GDM1 (cell line): ENCODE measurements at places on chromosomes 2 and 18.

DNA sequence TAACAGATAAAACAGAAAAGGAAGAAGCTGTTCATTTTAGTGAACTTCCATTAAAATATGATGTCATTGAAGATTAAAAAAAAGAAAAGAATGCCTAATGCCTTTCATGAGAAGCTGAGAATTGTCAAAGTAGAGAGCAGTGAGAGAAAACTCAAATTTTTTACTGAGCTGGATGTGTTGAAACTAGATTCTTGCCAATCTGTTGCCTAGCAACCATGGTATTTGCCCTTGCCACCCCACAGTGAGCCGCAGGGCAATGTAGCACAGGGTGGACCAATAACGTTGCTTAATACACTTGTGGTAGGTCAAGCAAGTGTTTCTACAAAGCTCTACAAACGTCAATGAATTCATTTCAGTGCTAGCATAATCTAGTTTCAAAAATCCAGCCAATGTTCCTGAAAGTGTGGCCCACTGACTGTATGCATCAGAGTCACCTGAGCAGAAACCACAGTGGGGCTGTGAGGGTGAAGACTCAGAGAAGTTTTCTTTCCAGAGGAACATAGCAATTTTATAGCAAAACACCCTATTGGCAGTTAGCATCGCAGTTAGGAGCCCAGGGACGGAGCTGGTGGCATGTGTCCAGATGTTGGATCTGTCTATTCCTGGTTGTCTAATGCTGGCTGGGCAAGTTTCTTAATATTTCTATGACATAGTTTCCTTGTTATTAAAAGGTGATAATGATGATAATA, 132.2 kb downstream of the DOCK10 start:
- DNase-seq, result no peak

GRCh38 chr2:16136461-16137035, 196.2 kb downstream of the MYCN start:
- no peak for DNase-seq

DNA sequence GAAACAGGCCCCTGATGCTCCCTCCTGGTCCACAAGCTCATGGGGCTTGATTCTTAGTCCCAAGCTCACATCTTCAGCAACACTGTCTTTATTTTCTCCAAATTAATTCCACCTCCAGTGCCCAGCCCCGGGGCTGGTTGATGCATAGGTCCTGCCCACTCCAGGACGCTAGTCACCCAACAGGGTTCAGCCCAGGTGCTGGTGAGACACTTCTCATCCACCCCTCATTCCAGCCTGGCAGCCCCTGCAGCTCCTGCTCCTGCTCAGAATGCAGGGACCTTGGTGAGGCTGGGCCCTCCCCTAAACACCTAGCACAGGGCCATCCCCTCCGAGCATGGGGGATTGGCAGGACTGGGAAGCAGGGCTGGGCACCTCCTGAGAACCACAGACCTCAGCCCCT, 25.7 kb downstream of the STEAP3 start:
- no peak for DNase-seq

GRCh38 chr2:200086911-200087310, 131.5 kb downstream of the MAIP1 start:
- no peak for DNase-seq

DNA sequence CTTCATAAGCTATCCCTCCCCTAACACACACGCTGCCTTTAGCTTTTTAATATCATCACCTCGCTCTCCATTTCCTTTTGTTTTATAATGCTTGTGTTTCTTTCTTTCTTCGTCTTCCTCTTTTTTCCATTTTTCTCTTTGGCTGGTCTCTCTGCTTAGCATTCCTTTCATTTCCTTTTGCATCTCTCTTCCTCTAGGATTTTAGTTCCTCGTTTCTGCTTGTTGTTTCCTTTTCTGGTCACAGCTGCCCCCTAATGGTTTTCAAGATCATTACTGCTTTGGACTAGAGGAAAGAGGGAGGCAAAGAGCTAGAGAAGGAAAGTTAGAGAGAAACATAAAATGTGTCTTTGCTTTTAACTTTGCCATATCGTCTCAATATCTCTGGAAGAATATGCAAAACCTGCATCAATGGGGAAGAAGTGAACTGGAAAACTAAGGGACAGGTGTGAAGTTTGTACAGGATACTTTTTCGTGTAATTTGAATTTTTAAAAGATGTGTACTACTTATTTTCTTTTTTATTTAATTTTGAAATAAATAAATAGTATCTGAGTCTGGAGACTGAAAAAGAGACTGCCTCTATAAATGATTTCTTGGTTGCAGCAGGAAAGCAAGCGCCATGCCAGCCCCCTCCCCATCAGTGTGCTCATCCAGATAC, 6.3 kb upstream of the NRP2 start:
- no peak for DNase-seq

DNA sequence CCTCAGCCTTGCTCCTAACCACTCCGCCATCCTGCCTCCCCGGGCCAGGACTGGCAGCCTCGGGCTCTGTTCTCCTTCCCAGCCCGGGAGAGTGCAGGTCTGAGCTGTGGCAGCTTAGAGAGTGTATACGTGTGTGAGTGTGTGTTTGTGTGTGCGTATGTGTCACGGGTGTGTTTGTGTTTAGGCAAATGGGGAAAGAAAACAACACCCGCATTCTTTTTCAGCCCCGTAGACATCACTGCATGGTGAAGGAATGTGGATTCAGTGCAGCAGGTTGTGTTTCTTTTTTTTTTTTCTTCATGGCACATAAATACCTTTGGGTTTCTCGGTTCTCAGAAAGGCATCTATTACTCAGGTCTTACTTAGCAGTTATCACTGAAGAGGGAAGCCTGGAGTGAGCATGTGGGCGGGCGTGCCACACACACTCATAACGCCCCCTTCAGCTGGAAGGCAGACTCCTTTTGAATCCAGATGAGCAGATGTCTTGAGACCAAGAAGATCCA, 44.2 kb downstream of the GLI2 start:
- no peak for DNase-seq

GRCh38 chr2:200216310-200216709, 90.2 kb upstream of the SPATS2L start:
- DNase-seq, result no peak
